M059J (cell line): ENCODE measurements at places on chromosomes 6 and 20.

DNA sequence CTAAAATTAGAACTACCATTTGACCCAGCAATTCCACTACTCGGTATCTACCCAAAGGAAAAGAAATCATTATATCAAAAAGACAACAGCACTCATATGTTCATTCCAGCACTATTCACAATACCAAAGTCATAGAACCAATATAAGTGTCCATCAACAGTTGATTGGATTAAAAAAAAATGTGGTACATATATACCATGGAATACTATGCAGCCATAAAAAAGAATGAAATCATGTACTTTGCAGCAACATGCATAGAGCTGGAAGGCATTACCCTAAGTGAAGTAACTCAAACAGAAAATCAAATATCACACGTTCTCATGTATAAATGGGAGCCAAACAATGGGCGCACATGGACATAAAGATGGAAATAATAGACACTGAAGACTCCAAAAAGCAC, 163.3 kb downstream of the DST start:
- no peak for DNase-seq

DNA sequence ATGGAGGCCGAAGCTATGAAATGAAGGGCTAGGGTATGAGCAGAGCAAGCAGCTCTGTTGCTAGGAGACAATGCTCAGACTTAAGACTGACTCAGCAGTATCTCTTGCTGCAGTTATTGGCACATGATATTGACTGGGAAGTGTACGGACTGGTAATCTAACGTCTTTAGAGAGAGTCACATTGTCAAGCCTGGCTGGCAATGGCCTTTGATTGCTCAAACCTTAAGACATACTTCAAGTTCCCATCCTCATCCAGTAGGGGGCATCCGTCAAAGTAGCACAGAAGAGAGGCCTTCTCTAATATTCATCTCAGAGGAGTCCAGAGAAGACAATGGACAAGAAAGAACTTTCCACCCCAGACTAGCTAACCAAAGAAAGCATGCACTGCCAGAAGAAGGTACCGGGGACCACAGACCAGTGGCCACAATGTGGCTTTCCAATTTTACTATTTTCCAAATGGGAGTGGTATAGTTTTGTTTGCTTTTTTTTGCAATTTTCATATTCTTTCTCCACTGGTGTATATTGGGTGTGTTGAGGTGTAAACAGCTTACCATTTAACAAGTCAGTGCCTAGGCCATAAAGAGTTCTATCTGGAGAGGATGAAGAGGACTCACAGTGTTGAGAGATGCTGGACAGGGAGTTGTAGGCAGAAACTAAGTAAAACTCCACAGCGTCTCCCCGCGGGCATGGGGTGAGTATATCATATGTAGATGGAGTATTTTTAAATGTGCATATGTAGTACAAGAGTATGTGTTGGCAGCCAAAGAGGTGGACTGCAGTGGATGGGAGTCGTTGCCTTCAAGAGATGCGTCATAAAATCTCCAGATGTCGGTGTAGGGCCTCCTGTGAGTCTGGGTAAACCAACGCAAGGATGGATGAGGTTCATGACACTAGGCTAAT, 36.7 kb downstream of the LRFN2 start:
- peak; percentile 55 for DNase-seq

DNA sequence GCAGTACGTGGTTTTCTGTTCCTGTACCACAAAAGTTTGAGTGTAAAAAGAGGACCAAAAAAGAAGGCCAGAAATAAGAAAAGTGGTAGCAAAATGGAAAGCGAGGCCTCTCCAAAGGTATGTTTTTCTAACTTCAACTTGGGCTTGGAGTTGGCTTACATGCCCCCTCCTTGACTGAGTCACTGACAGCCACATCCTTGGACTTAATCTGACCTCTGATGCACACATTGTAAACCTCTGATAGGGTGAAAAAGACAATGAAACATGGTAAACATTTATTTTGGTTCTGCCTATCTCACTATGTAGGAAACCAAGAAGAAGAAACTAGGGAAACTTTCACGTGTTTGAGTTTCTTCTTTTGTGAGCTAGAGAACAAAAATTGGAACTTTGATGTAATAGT, 503.2 kb upstream of the ID4 start:
- peak; percentile 86 for DNase-seq

DNA sequence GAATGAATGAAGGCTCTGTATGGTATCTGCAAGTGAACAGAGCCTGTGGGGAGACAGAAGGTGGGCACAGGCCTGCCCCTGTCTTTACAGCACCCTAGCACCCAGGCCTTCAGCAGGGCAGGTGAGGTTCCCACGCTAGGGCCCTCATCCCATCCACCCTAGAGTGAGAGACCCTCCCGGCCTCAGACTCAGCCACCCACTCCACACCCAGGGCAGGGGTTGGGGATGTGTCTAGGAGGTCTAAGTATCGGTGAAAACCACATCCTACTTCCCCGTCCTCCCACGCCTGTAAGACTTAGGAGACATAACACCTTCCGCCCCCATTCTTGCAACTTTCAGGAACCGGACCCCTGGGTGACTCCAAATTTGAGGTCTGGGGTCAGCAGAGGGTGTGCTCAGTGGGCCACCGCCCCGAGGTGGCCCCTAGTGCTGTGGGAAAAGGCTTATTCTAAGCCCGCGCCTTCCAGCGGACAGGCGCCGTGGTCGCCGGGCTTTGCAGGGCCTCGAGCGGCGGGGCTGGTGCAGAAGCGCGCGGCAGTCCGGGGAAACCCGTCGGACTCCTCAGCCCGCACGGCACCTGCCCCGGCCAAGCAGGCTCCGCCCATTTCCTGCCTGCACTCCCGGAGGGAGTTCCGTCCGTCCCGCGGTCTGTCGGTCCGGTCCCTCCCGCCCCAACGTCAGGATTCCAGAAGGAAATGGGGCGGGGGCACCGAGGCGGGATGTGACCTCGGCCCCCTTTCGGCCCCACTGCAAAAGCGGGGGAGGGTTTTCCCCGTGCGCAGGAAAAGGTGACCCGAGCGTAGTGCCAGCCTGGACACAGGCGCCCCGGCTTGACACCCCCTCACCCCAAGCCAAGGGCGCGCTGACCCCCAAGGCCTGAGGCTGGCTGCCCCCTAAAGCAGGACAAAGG, 868 bp downstream of the SAMD10 start:
- DNase-seq, result no peak

- DNase-seq, result no peak
Measured at GRCh38 chr20:57156011-57156729, 110.3 kb downstream of the BMP7 start.

- no peak for DNase-seq
Measured at GRCh38 chr6:129146902-129147301, 264.0 kb downstream of the LAMA2 start.

DNA sequence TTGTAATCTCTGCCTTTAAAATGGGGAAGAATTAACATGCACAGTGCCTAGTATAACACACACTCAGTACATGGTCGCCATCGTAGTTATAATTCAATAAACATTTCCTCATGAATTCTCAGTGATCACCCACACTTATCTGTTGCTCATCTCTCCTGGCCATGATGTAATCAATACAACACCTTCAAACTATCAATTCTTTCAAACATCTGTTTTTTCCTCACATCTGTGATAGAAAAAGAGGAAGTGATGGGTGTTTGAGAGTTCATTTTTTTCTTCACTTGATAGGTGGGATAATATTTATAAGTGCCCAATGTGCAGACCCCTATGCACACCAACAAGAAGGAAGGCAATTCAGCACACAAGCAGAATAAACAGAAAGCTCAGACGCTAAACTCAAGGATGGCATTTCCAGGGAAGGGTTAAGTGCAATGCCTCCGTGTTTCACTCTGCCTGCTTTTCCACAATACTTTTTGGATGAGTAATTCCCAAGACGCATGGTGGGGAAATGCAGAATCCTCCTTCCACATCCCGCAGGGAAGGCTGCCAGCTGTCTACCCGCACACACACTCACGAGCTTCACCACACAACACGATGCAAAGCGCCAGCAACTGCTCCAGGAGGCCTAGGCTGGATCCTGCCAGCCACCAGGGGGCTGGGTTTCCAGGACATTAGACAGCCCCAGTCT, 100.3 kb downstream of the GMPR start:
- DNase-seq, result peak; percentile 100

- peak; percentile 90 for DNase-seq
Measured at GRCh38 chr6:132961122-132961521, 146.8 kb downstream of the RPS12 start.

GRCh38 chr20:32652739-32653526, 20.8 kb downstream of the C20orf203 start:
- peak; percentile 89 for DNase-seq

- DNase-seq, result no peak
Measured at GRCh38 chr6:91590191-91590590, 1003.3 kb upstream of the MAP3K7 start.

DNA sequence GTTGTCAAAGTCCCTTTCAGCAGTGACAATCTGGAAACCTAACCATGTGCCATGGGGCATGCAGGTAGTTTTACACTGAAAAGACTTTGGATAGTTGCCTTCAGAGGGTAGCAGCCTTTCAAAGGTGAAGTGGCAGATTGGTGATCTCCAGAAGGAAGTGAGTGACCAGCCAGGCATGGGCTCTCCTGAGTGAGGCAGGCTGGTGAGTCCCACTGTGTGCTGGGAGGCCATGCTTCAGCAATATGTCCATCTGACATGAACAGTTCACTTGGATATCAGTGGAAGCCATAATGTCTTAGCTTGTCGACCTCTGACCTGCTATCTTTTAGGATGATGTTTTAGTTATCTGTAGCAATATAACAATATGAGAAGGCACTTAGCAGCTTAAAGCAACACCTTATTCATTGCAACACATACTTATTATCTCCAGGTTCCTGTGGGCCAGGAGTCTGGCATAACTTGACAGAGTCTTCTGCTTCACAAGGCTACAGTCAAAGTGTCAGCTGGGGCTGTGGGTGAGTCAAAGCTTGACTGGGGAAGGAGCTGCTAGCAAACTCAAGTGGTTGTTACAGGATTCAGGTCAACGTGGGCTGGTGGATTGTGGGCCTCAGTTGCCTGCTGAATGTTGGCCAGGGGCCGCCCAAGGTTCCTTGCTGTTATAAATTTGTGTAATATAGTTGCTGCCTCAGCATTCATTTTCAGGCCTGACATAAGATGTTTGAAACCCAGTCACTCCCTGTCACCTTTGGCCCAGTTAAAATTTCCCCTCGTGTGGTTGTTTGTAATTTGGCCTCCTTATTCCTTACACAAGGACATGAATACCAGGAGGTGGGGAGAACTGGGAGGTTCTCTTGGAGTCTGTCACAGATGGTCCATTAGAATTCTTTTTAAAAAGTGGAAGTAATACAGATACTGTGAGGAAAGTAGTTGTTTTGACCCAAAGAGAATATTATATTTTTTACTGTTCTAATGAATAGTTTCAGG, 100.2 kb downstream of the UST start:
- DNase-seq, result no peak

DNA sequence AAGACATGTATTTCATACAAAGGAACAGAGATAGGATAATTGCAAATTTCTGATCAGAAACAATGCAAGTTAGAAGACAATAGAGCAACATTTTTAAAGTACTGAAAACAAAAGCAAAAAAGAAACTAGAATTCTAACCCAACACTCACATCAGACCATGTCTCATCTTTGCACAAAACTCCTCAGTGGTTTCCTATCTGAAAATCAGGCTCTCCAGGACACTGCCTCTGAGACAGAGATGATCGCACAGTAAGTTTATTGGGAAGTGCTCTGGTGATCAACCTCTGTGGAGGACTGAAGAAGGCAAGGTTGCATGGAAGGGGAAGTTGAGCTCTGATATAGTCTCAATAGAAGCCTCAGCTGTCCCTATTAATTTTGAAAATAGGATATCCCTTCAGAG, 2.3 kb upstream of the TTBK1 start:
- no peak for DNase-seq

GRCh38 chr6:31631681-31632278, 11.3 kb downstream of the PRRC2A start:
- DNase-seq, result no peak

DNA sequence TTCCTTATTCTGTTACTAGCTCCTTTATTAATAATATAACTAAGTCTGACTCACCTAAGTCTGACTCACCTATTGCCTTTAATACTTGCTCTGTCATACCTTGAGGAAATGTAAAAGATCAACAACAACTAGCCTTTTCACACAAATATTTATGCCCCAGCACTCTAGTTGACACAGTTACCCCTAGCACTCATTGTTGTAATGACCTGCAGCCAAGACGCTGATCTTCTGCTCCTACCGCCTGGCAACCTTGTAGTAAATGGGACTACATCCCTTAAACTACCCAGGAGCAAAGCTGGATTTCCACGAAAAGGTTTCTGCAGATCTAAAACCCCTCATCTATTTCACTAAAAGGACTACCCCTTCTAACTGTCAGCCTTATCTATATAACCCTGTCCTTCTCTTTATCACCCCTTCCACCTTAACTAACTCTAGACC, 90.0 kb downstream of the PLG start:
- peak; percentile 13 for DNase-seq

DNA sequence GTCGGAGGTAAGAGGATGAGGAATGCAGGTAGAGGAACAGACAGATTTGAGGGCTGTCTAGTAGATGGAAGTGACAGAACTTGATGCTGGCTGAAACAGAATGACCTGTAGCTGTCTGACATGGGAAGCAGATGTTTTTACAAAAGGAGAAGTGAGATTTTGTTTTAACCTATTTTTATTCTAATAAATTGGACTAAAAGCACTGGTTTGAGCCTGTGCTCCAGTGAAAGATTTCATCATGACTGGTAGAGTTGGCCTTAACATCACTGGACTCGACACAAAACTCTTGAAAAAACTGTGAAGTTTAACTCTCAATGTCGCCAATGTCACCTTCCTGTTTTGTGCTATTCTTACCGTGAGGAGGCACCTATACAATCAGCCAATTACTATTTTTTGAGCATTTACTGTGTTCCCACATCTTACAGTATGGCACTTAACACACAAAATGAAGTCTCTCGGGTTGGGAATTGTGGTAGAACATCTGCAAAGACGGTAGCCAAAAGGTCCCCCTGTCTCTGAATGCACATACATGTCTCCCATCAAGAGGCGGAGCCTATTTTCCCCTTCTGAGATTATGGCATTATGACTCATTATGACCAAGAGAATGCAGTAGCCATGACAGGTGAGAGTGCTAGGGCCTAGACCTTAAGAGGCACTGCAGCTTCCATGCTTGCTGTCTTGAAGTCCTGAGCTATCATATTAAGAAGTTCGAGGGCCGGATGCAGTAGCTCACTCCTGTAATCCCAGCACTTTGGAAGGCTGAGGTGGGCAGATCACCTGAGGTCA, 93.2 kb downstream of the FOXF2 start:
- DNase-seq, result peak; percentile 79

DNA sequence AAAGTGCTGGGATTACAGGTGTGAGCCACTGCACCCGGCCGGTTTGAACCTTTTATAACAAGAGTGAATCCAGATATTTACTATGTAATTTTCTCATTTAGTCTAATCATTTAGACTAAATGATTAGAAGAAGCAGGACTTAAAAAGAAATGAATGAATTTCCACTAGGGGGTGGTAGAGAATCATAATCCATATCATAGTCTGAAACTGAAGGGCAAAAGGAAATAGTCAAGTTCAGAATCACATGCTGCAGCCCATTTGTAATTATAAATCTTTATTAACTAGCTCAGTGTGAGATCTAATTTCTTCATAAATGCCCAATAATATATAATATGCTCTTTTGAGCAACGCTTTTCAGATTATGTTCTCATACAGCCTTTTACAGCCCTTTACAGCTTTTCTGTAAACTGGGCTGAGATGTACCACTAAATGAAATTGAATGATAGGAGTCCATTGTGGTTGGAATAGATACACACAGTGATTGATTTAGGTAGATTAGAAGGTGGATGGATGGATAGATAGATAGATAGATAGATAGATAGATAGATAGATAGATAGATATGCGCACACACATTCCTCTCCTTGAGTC, 31.8 kb downstream of the PSMB9 start:
- DNase-seq, result peak; percentile 82

GRCh38 chr20:53774461-53775203, 181.0 kb upstream of the ZNF217 start:
- peak; percentile 100 for DNase-seq
